CD4-positive, CD25-positive, alpha-beta regulatory T cell (primary cell): ENCODE measurements at places on chromosomes 2 and 18.
A peak's percentile ranks its signal among the peaks of the same experiment; 100 is the strongest.

GRCh38 chr18:416930-417329 is 83.6 kb downstream of the COLEC12 start:
- H3K36me3 ChIP-seq: no peaks in the 10 kb centered on the region
- no peak for DNase-seq
- peaks cover 3% of the 10 kb centered on the region for H3K27me3 ChIP-seq
- no peaks in the 10 kb centered on the region for H3K4me1 ChIP-seq
- no peak overlapping the region for H3K4me3 ChIP-seq
- no peak overlapping the region for H3K27ac ChIP-seq

DNA sequence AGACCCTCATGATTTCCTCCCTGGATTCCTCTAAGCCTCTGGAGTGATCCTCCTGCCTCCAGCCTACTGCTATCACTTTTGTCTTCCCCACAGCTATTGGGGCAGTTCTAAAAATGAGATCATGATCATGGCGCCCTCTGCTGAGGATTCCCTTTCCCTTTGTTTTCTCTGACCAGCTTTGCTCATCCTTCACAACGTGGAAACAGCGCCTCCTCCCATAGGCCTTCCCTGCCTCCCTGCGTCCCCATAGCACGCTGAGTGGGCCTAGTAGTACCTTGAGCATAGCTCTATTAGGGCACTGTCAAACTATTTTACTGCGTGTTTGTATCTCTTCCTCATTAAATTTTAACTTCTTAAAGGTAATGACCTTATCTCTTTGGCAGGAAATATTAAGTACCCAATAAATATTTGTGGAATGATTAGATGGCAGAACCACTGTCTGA is 207.0 kb upstream of the FANCL start:
- peaks cover 2% of the 10 kb centered on the region for H3K27me3 ChIP-seq
- no peak overlapping the region for H3K27ac ChIP-seq
- H3K36me3 ChIP-seq: no peaks in the 10 kb centered on the region
- no peaks in the 10 kb centered on the region for H3K4me1 ChIP-seq
- H3K4me3 ChIP-seq: no peak overlapping the region

- DNase-seq: no peak
- no peak overlapping the region for H3K4me3 ChIP-seq
- H3K27me3 ChIP-seq: no peaks in the 10 kb centered on the region
- no peaks in the 10 kb centered on the region for H3K36me3 ChIP-seq
- H3K27ac ChIP-seq: no peak overlapping the region
Observed at GRCh38 chr2:196534495-196534894, 105.0 kb upstream of the CCDC150 start.

GRCh38 chr18:13797157-13797611 is 26.8 kb upstream of the MC5R start:
- DNase-seq: no peak
- no peak overlapping the region for H3K27ac ChIP-seq
- H3K36me3 ChIP-seq: no peaks in the 10 kb centered on the region
- H3K4me1 ChIP-seq: peaks cover 5% of the 10 kb centered on the region
- peaks cover 25% of the 10 kb centered on the region for H3K27me3 ChIP-seq
- no peak overlapping the region for H3K4me3 ChIP-seq

DNA sequence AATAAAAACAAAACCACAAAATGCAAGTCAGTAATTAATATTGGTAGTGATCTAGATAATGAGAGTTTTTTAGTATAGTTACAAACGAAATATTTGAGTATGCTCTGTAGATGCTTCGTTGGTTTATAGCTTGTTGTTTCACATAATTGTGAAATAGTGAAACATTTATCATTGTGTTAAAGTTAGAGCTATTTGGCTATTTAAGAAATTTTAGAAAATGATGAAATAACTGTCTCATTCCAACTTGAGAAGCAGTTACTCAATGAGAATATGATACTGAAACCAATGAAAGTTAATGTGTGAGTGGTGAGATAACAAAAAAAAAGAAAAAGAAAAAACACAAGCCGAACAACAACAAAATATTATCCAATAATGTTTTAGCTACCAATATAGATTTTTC is 475.6 kb upstream of the ZEB2 start:
- H3K27me3 ChIP-seq: no peaks in the 10 kb centered on the region
- no peaks in the 10 kb centered on the region for H3K4me1 ChIP-seq
- H3K27ac ChIP-seq: no peak overlapping the region
- H3K36me3 ChIP-seq: no peaks in the 10 kb centered on the region
- no peak for DNase-seq

DNA sequence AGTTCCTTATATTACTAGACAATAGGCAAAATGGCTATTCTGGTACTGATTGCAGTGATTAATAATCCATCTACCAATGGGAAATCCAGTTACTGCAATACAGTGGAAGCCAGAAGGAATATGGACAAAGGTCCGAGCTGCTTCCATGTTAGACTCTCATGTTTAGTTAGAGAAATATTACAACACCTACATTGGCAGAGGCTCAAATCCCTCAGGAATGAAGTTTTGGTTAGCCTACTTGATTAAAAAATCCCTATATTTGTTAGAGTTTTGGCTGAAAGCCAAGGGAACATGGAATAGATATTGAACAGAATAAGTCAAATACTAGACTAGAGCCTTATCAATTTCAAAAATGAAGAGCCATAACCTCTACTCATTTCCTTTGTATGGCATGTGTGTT is 48.5 kb downstream of the ARL6IP6 start:
- H3K27me3 ChIP-seq: no peaks in the 10 kb centered on the region
- H3K4me1 ChIP-seq: no peaks in the 10 kb centered on the region
- no peak overlapping the region for H3K27ac ChIP-seq
- DNase-seq: no peak
- H3K36me3 ChIP-seq: peaks cover 8% of the 10 kb centered on the region
- no peak overlapping the region for H3K4me3 ChIP-seq

GRCh38 chr2:18301421-18302139 is 258.9 kb downstream of the RDH14 start:
- H3K4me1 ChIP-seq: no peaks in the 10 kb centered on the region
- no peaks in the 10 kb centered on the region for H3K27me3 ChIP-seq
- H3K4me3 ChIP-seq: no peak overlapping the region
- H3K27ac ChIP-seq: no peak overlapping the region
- no peak for DNase-seq

DNA sequence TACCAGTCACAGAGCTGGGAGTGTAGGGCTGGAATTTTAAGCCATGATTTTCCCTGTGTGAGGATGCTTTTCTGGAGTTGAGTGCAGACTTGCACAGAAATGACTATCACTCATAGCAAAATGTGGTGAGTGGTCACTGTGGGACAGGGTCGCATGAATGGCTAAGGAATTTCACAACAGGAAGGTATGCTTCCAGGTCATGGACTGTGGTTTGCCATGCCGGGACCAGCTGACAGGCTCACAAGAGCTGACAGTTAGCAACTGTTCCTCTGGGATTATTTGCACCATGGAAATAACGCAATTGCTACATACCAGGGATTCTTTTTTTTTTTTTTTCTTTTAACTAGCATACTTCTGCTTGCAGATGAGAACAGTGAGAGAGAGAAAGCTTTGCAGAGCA is 3.8 kb upstream of the UXS1 start:
- no peaks in the 10 kb centered on the region for H3K27me3 ChIP-seq
- no peak overlapping the region for H3K27ac ChIP-seq

GRCh38 chr2:28697602-28698149 is 54.0 kb upstream of the PPP1CB start:
- no peak overlapping the region for H3K4me3 ChIP-seq
- no peak for DNase-seq
- no peaks in the 10 kb centered on the region for H3K27me3 ChIP-seq
- H3K36me3 ChIP-seq: no peaks in the 10 kb centered on the region
- H3K4me1 ChIP-seq: no peaks in the 10 kb centered on the region

GRCh38 chr2:28348149-28348567 is 44.5 kb upstream of the FOSL2 start:
- H3K4me3 ChIP-seq: peak overlapping the region; percentile 37
- DNase-seq: peak; percentile 27
- no peaks in the 10 kb centered on the region for H3K27me3 ChIP-seq
- peaks cover 30% of the 10 kb centered on the region for H3K4me1 ChIP-seq
- peak overlapping the region; percentile 55 for H3K27ac ChIP-seq

DNA sequence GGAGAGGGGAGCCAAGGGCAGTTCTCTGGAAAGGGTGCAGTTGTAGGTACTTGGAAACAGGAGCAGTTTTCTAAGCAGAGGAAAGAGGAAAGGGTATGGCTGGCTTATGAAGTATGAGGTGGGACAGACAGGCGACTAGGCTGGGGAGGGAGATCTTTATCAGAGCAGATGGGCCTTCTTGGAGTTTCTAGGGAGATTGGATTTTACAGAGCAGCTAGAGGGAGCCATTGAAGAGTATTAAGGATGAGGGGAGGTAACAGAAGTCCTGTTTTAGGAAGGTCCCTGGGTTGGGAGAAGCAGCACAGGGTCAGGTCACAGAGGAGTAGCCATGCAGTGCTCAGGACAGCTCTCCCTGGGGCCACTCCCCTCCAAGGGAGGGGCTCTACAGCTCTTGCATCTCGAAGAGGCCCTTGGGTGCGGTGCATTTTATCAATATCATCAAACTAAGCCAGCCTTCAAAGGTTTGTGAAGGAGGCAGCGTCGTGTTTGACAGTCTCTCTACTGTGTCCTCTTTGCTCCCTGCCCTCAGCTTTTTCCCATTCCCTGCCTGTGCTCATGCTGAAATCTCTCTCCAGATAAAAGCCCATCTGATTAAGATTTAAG is 154.3 kb downstream of the SETBP1 start:
- H3K4me1 ChIP-seq: peaks cover 12% of the 10 kb centered on the region
- H3K36me3 ChIP-seq: no peaks in the 10 kb centered on the region
- no peak overlapping the region for H3K27ac ChIP-seq
- DNase-seq: no peak

- H3K4me1 ChIP-seq: no peaks in the 10 kb centered on the region
- no peaks in the 10 kb centered on the region for H3K27me3 ChIP-seq
- no peak overlapping the region for H3K4me3 ChIP-seq
Observed at GRCh38 chr2:20382965-20383810, 32.5 kb upstream of the PUM2 start.

GRCh38 chr2:128501006-128501690 is 182.5 kb upstream of the HS6ST1 start:
- no peaks in the 10 kb centered on the region for H3K4me1 ChIP-seq
- no peak for DNase-seq
- no peaks in the 10 kb centered on the region for H3K36me3 ChIP-seq
- H3K27ac ChIP-seq: no peak overlapping the region
- no peak overlapping the region for H3K4me3 ChIP-seq
- no peaks in the 10 kb centered on the region for H3K27me3 ChIP-seq

GRCh38 chr2:204012072-204012653 is 75.6 kb downstream of the ICOS start:
- no peak overlapping the region for H3K27ac ChIP-seq
- no peak overlapping the region for H3K4me3 ChIP-seq
- H3K27me3 ChIP-seq: no peaks in the 10 kb centered on the region
- H3K36me3 ChIP-seq: no peaks in the 10 kb centered on the region

- no peaks in the 10 kb centered on the region for H3K27me3 ChIP-seq
- H3K27ac ChIP-seq: no peak overlapping the region
- no peaks in the 10 kb centered on the region for H3K4me1 ChIP-seq
- no peak for DNase-seq
- no peak overlapping the region for H3K4me3 ChIP-seq
Observed at GRCh38 chr2:74779587-74780135, 54.3 kb upstream of the HK2 start.

- peaks cover 3% of the 10 kb centered on the region for H3K4me1 ChIP-seq
- H3K4me3 ChIP-seq: no peak overlapping the region
- H3K27me3 ChIP-seq: no peaks in the 10 kb centered on the region
- no peaks in the 10 kb centered on the region for H3K36me3 ChIP-seq
- no peak overlapping the region for H3K27ac ChIP-seq
Observed at GRCh38 chr2:147492471-147492870, 352.4 kb upstream of the ACVR2A start.

DNA sequence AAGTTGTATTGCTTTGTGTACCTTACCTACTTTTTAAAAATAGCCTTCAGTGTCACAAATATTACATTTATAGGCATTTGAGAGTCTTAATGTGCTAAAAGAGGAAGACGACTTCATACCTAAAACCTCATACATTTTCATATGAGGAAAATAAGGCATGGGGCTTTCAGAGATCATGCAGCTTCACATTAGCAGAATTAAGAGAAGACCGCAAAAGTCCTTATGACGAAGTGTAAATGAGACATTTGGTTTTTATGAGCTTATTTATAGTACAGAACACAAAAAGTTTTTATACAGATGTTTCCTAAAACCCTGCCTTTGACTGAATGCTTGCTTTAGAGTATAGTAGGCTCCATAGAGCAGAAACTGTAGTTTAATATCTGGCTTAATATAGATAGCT is 10.1 kb upstream of the CCDC138 start:
- no peak overlapping the region for H3K4me3 ChIP-seq
- DNase-seq: no peak
- no peaks in the 10 kb centered on the region for H3K27me3 ChIP-seq
- H3K4me1 ChIP-seq: no peaks in the 10 kb centered on the region
- peaks cover 87% of the 10 kb centered on the region for H3K36me3 ChIP-seq

- H3K36me3 ChIP-seq: no peaks in the 10 kb centered on the region
- no peaks in the 10 kb centered on the region for H3K27me3 ChIP-seq
- H3K27ac ChIP-seq: no peak overlapping the region
- no peak overlapping the region for H3K4me3 ChIP-seq
- H3K4me1 ChIP-seq: no peaks in the 10 kb centered on the region
- no peak for DNase-seq
Observed at GRCh38 chr2:52222128-52222527, 1190.2 kb upstream of the NRXN1 start.

GRCh38 chr2:237200462-237200861 is 114.8 kb downstream of the COPS8 start:
- H3K4me3 ChIP-seq: no peak overlapping the region
- H3K36me3 ChIP-seq: no peaks in the 10 kb centered on the region
- no peak overlapping the region for H3K27ac ChIP-seq
- no peaks in the 10 kb centered on the region for H3K4me1 ChIP-seq

DNA sequence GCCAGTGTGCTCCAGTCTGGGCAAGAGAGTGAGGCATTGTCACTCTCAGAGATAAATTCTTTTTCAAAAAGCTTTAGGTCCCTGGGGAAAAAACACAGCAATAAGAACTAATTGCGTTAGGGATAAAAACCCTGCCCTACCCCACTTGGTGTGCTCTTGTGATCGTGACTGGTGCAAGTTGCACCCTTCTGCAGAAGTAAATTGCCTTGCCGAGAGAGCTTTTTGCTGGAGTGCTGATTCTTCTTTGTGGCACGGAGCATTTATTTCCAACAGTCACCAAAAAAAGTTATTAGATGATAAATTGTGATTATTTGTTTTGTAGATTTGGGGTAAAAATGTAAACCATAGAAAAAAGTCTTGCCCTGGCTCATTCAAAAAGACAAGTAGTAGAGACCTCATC is 12.3 kb upstream of the GPR55 start:
- no peak overlapping the region for H3K4me3 ChIP-seq
- no peaks in the 10 kb centered on the region for H3K27me3 ChIP-seq
- H3K4me1 ChIP-seq: no peaks in the 10 kb centered on the region
- no peaks in the 10 kb centered on the region for H3K36me3 ChIP-seq
- no peak for DNase-seq
- H3K27ac ChIP-seq: no peak overlapping the region

- H3K4me3 ChIP-seq: no peak overlapping the region
- peaks cover 2% of the 10 kb centered on the region for H3K36me3 ChIP-seq
- H3K4me1 ChIP-seq: peaks cover 19% of the 10 kb centered on the region
- H3K27ac ChIP-seq: no peak overlapping the region
- no peak for DNase-seq
- H3K27me3 ChIP-seq: no peaks in the 10 kb centered on the region
Observed at GRCh38 chr2:10398496-10398895, 49.6 kb downstream of the ODC1 start.

GRCh38 chr2:31378389-31378788 is 36.2 kb downstream of the XDH start:
- no peak overlapping the region for H3K4me3 ChIP-seq
- H3K36me3 ChIP-seq: no peaks in the 10 kb centered on the region
- no peaks in the 10 kb centered on the region for H3K4me1 ChIP-seq
